DMS79 (cell line): ENCODE measurements at places on chromosomes 16 and 17.

- no peak for DNase-seq
Measured at GRCh38 chr17:3944485-3945388, 19.5 kb downstream of the ATP2A3 start.

DNA sequence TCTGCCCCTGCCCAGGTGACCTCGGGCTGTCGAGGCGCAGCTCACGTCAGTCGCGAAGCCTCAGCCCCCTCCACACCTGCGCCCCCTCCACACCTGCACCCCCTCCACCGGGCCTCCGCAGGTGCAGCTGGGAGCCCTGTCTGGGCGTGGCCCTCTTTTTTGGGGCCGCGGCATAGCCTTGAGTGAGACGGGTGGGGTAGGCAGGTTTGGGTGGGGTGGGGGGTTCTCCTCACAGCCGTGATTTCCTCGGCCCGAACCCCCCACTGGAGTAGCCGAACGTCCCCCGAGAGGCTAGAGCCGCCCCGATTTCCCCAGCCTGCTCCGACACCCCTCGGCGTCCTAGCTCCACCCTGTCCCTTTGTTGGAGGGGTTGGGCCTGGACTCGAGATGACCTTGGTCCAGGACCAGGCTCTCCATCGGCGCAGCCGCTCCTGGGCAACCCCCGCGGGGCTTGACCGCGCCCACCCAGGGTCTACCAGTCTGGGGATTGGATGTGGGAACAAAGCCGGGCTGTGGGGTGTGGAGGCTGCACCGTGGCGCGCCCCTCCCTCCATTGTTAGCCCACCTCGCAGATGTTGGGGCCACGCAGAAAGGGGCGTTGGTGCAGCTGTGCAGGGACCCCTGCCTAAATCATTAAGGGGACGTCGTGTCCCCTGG, 626 bp downstream of the TUBB3 start:
- DNase-seq, result peak; percentile 10

DNA sequence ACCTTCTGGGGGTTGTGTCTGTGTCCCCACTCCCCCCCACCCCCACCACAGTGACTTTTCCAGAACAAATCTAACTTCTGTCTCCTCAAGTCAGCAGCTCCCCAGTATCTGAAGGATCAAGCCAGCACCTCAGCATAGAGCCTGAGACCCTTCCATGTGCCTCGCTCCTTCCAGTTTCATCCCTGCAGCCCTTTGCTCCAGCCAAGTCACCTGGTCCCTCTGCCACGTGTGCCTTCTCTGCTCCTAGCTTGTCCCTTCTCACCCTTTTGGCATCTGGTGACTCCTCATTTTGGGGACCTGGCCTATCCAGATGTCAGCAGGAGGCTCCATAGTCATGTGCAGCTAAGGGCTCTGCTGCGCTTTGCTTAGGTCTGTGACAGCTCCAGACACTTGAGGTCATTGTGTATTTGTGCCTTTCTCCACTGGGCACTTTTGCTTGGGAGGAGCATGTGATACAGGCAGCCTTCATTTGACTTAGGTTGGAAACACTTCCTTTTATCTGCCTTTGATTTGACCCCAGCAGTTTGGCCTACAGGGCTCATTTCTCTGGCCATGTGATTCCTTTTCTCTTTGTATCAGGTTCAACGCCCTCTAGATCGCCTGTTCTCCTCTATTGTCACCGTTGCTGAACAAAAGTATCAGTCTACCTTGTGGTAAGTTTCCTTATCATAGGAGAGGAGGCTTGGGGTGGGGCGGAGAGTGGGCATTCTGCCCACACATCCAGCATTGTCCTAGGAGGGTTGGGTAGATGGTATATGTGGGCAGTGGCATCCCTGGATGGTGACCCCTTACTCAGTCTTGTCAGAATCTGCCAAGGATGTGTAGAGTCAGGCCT, 7.1 kb upstream of the NFATC3 start:
- no peak for DNase-seq

GRCh38 chr16:1206326-1206725, 18.7 kb downstream of the TPSG1 start:
- no peak for DNase-seq

- no peak for DNase-seq
Measured at GRCh38 chr17:42695500-42695899, 13.2 kb downstream of the CNTNAP1 start.

GRCh38 chr17:55210292-55210691, 54.5 kb upstream of the HLF start:
- DNase-seq, result no peak

GRCh38 chr16:87560428-87561199, 41.7 kb upstream of the JPH3 start:
- DNase-seq, result no peak

GRCh38 chr17:39709998-39710964, 10.4 kb downstream of the ERBB2 start:
- DNase-seq, result no peak

GRCh38 chr17:78675836-78676235, 98.6 kb upstream of the DNAH17 start:
- no peak for DNase-seq

DNA sequence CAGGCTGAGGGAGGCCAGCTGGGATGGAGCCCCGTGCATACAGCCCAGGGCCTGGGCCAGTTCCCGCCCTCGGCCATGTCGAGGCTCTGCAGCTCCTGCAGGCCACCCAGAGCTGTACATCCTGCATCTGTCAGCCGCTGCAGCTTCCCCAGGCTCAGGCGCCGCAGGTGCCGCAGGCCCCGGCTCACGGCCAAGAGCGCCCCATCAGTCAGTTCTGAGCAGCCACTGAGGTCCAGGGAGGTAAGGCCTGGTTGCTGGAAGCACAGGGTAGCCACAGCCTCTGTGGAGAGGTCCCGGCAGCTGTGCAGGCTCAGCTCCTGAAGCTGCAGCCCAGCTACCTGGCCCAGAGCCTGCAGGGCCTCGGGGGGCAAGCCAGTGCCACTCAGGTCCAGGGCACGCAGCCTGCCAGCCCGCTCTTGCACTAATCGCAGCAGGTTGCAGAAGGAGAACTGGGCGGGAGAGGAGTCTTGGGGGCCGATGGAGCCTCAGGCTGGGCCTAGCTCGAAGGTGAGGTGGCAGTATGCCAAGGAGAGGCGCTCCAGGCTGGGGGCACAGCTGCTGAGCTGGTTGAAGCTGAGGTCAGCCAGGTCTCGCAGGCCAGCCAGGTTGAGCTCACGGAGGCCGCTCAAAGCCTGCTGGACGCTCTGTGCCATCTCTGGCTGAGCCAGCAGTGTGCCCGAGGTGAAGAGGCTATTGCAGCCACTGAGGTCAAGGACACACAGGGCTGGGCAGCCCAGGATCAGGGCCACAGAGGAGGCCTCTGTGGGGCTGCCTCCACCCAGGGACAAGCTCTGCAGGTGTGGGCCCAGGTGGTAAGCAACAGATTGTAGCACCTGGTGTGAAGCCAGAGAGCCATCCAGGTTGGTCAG, 11.4 kb downstream of the ELMO3 start:
- DNase-seq, result no peak

GRCh38 chr17:42886283-42887176, 14.1 kb upstream of the G6PC1 start:
- no peak for DNase-seq

DNA sequence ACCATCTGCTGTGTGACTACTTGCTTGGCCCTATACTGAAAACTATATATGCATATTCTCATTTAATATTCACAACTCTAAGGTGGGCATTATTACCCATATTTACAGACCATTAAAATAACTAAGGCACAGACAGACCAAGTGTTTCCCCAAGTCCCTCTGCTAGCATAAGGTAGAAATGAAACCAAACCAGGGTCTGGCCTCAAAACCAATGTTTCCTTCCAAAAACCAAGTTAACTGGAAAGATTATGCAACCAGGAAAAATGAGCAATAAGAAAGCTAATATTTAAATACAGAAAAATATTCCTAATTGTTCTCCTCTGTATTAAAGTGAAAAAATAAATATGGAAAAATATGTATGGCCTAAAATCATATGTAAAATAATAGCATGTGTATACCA, 50.1 kb downstream of the XPO6 start:
- DNase-seq, result no peak

- no peak for DNase-seq
Measured at GRCh38 chr17:50180111-50180510, 14.3 kb downstream of the SGCA start.

- peak; percentile 8 for DNase-seq
Measured at GRCh38 chr17:72270273-72270924, 149.6 kb downstream of the SOX9 start.

DNA sequence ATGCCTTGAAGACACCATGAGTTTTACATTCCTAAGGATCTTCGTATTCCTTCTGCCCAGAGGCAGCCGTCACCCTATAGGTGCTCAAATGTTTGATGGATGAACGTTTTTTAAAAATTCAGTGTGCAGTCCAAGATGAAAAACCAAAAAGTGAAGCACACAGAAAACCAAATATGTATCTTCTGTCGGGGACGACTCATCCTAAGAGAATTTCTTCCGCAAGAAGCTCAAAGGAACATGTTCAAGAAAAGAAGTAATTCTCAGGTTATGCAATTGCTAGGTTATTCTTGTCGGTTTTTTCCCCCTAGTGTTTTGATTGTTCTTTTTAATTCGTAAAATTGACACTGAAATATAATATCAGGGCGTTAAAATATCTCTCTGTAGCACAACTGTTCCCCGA, 1.4 kb downstream of the CENPV start:
- no peak for DNase-seq

DNA sequence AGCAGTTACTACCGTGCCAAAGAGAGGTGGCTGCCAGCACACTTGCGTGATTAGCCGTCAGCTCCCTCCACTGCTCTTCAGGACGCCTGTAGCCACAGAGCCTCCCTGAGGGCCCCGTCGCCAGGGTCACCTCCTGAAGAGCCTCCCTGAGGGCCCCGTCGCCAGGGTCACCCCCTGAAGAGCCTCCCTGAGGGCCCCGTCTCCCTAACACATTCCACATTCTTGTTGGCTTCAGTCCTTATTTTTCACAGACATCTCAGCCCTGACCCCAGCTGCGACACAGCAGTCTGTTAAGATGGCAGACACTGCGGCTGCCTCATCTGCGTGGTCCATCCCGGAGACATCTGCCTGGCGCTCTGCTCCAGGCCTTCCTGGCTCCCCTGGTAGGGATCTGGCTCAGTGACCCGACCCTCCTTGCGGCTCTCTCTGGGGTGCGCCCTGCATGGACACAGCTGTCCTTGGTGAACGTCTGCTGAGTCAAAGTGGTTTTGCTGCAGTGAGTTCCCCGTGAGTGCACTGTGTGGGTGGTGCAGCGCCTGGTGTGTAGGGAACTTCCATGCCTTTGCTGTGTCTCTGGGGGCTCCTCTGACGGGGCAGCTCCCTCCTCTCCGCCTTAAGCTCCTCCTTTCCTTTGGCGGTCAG, 11.4 kb downstream of the ACSF3 start:
- no peak for DNase-seq

- no peak for DNase-seq
Measured at GRCh38 chr16:84197466-84198128, 6.6 kb downstream of the ADAD2 start.

DNA sequence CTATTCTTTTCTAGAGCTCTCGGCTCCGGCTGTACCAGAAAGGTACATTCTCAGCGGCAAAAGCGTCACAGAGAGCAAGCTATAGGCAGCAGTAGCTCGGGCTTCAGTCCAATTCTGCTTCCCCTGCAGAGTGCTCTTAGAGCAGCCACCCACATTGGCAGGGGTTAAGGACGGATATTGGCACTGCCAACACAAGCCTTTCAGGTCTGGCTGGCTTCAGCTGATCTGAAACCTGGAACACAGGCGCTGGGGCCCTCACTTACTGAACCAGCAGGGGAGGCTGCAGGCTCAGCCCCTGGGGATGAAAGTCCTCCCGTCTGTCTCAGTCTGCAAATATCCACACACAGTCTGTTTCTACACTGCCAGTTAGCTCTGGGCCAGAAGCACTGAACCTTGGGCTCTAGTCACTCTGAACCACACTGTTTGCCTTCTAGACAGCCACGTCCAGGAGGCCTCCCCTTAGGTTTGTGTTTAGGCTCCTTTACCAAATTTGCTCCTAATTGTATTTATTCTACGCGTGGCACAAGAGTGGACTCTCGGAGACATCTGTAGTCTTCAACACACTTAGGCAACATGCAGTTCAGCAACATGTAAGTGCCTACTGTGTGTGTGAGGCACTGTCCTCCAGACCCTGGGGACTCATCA, 40.1 kb downstream of the HIC1 start:
- peak; percentile 55 for DNase-seq

- no peak for DNase-seq
Measured at GRCh38 chr17:29326023-29326813, 32.3 kb upstream of the NUFIP2 start.

DNA sequence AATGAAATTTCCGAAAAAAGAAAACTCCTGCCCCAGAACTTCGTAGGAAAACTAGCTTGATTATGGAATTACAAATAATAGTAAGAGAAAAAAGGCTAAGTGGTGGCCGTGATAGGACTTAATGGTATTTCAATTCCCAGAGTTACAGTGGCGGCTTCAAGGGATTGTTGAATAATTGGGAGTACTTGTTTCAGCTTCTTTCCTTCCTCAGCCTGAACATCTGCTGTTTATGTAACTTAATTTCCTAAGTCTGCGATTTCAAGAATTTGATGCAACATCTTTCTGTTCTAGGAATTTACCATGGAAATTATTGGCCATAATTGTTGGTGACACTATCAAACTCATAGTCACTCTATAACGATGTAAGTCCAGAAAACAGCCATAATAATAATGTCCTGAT, 684 bp upstream of the APPBP2 start:
- DNase-seq, result no peak

GRCh38 chr17:82367724-82368524, 3.6 kb upstream of the UTS2R start:
- no peak for DNase-seq

DNA sequence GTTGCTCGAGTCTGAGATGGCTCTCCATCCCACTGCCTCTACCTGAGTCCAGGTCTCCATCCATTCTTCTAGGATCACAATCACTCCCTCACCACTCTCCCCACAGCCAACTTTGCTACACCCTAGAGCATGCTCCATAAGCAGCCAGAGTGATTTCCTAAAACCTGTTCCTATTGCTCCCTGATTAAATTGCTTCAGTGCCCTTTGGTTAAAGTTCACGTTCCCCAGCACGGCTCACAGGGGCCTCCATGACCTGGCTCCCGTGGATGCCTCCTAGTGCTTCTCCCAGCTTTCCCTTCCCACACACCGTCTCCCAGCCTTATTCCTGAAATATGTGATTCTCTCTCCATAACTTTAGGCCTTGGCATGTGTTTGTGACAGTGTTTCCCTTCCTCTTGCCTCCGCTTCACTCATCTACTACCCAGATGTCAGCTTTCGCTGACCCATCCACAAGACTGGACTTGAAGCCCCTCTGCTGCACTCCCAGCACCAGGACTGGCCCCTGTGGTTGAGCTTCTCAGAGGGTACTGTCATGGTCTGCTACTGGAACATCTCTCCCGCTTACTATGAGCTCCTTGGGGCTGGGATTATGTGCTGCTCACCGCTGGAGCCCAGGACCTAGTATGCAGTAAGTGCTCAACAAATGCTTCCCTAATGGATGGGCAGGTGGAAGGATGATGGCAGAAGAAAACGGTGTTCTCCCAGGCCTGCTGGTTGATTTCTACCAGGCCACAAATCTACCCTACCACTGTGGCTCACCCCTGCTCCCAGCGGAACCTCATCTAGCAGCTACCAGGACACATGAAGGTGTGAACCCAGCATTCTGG, 17.9 kb downstream of the MYO18A start:
- no peak for DNase-seq

GRCh38 chr17:42002792-42003301, 14.4 kb downstream of the DNAJC7 start:
- DNase-seq, result no peak

- DNase-seq, result no peak
Measured at GRCh38 chr16:1003391-1004347, 22.1 kb downstream of the SOX8 start.
